Activated CD8-positive, alpha-beta memory T cell treated with anti-CD3 and anti-CD28 coated beads for 4 hours (primary cell): ENCODE measurements at places on chromosomes 1 and 21.

- DNase-seq = no peak
Measured at GRCh38 chr1:64107118-64107519, 96.3 kb upstream of the UBE2U start.

- DNase-seq = no peak
Measured at GRCh38 chr1:106831511-106831910, 225.0 kb upstream of the PRMT6 start.

GRCh38 chr1:53512807-53513755 is 53.9 kb downstream of the DMRTB1 start:
- DNase-seq = no peak

DNA sequence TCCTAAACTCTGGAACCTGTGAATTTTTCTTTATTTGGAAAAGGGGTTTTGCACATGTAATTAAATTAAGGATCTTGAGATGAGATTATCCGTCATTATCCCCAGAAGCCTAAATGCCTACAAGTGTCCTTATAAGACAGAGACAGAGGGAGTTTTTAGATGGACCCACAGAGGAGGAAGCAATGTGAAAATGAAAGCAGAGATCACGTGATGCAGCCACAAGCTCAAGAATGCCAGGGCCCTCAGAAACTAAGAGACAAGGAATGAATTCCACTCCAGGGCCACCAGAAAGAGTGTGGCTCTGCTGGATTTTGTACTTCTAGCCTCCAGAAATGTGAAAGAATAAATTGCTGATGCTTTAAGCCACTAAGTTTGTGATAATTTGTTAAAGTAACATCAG is 183.6 kb upstream of the UBE2U start:
- no peak for DNase-seq

DNA sequence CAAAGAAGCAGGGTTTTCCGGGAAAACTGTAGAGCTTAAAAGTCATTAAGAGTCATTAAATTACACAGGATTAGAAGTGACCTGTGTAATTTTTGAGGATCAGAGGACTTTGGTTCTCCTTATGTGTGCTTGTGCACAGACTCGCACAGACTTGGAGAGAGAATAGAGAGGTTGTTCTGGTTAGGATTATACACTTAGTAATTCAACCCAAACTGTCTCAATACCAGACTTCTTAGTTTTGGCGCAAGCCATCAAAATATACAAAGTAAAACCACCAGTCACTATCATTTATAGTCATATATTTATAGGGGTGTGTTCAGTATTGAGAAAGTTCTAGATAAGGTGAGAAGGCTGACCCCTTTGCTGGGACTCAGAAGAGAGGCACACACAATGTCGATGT is 112.3 kb downstream of the HLX start:
- DNase-seq = no peak

DNA sequence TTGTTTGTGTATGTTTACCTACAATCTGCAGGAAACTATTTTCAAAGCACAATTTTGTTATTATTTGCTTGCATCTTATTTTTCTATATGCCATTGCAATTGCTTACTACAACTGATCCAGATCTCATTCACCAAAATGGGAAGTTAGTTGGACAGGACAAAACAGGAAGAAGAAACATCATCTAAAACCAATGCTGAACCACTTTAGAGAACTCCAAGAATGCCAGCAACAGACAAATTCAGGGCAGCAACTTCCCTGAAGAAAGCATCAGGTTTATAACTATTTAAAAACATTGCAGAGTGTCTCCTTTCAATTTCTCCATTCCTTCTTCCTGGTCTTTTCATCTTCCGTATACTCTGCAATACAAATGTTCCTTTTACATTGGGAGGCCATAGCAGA is 82.4 kb upstream of the SMYD2 start:
- DNase-seq = no peak

- DNase-seq = no peak
Measured at GRCh38 chr1:180530501-180530900, 28.1 kb upstream of the ACBD6 start.

- no peak for DNase-seq
Measured at GRCh38 chr1:90557706-90558105, 159.4 kb downstream of the BARHL2 start.

DNA sequence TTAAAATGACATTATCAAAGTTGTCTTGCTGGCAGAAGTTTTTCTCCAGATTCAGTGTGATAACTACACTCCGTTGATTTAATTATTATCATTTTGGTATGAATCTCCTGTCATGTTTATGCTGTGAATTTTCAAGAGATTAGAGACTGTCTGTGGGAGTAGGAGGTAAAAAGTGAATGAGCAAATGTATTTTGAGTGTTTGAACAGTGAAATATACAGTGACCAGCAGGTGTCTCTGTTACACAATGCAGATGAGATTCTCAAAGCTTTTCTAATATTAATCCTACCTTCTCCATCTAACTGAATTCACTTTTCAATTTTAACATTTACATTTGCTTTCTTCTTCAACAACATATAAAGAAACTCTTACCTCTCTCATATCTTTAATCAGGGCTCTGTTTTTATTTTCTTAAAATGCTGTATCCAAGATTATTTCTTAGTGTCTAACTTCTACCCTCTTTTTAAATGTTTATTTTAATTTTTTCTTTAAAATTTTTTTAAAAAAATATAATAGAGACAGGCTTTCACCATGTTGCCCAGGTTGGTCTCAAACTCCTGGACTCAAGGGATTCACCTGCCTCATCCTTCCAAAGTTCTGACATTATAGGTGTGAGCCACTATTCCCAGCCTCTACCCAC is 20.9 kb upstream of the HSPA13 start:
- no peak for DNase-seq

DNA sequence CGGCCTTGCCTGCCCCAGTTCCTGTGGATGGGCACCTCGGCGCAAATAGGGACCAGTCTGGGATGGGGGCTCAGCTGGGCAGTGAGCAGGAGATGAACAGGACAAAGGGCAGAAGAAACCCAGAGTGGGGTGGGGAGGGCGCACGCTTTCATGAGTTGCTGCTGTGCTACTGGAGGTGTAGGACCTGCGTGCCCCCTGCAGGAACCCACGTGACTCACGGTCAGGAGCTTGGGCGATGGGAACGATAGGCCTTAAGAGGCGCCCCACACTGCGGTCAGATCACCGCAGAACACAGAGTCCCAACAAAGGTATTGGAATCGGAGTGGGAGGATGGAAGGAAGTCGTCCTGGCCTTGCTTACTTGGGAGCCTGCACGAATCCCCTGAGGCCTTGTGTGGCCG is 17.2 kb downstream of the PRDM15 start:
- no peak for DNase-seq

- DNase-seq = no peak
Measured at GRCh38 chr1:180757657-180758056, 125.8 kb downstream of the XPR1 start.

GRCh38 chr1:44417351-44418021 is 12.4 kb downstream of the RNF220 start:
- no peak for DNase-seq

DNA sequence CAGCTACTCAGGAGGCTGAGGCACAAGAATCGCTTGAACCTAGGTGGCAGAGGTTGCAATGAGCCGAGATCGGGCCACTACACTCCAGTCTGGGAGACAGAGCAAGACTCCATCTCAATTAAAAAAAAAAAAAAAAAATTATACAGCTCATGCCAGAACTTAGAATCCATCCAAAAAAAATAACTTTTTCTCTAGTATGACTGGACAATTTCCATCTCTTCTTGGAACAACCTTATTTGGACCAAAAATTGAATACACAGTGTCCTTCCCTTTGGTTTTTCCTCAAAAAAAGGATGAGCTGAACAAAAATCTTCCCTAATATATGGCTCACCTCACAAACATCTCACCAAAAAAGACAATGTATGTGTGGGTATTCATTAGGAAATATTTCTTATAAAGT is 73.7 kb downstream of the TOR3A start:
- DNase-seq = no peak

- DNase-seq = no peak
Measured at GRCh38 chr1:97999320-97999719, 78.5 kb upstream of the DPYD start.

GRCh38 chr21:36769051-36769839 is 70.3 kb downstream of the SIM2 start:
- no peak for DNase-seq

DNA sequence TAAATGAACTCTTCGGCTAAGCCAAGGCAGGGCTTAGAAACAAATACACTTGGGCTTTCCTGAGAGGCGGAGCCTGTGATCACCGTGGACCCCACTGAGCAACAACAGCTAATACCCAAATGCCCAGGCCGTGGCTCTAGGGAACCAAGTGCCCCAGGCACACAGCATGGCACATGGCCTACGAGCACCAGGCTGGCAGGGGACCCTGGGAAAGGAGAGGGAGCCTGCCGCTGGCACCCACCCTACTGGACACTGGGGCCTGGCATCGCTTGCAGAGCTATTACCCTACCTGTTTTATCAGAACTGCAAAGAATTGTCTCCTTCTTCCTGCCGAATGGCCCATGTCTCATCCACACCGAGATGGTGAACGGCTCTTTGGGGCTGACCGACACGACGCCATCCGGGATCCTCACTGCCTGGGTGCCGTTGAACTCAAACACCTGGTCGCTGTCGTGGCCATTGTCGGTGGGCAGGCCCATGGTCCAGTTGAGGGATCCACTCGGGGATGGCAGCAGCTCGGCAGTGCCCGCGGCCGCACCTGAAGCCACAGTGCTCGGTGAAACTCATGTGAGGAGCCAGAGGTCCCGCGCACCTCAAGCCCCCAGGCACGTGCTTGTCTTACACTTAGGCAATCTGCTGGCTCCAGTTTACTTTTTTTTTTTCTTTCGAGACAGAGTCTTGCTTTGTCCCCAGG is 79.5 kb downstream of the CLSTN1 start:
- no peak for DNase-seq

DNA sequence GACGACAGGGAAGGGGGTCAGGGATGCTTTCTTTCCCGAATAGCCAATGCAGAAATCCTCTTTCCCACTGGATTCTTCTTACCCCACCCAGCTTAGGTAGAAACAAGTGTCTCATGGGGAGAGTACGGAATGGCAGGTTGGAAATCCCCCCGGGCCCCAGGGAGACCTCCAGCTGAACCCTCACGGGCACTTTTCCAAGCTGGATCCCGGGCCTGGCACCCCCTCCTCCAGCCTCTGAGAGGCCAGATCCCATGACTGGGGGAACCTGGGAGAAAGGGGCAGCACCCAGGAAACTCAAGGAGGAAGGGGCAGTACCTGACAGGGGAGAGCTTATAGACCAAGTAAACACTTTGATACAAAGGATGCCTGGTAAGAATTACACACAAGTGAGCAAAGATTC is 1.3 kb downstream of the PKP1 start:
- no peak for DNase-seq

DNA sequence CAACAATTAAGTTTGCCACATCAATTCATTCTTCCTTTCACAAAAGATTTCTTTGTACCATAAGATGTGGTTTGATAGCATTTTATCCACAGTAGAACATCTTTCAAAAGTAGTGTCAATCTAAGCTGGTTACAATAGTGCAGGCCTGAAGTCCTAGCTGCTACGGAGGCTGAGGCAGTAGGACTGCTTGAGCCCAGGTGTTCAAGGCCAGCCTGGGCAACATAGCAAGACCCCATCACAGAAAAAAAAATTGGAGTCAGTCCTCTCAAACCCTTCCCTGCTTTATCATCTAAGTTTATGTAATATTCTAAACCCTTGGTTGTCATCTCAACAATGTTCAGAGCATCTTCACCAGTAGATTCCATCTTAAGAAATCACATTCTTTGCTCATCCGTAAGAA is 31.7 kb downstream of the DENND1B start:
- DNase-seq = no peak

GRCh38 chr1:16905868-16906702 is 10.3 kb downstream of the RNU1-2 start:
- no peak for DNase-seq
